Heart right ventricle (tissue), 16 donors: ENCODE measurements at places on chromosomes 12 and 14. TPM values are rescaled to one million over a fixed set of nuclear protein-coding genes. Genes with fewer than 3 reads are reported as not detected.
A peak's percentile ranks its signal among the peaks of the same experiment; 100 is the strongest.

Gene FAIM2
- 11.3 TPM for total RNA-seq

DNA sequence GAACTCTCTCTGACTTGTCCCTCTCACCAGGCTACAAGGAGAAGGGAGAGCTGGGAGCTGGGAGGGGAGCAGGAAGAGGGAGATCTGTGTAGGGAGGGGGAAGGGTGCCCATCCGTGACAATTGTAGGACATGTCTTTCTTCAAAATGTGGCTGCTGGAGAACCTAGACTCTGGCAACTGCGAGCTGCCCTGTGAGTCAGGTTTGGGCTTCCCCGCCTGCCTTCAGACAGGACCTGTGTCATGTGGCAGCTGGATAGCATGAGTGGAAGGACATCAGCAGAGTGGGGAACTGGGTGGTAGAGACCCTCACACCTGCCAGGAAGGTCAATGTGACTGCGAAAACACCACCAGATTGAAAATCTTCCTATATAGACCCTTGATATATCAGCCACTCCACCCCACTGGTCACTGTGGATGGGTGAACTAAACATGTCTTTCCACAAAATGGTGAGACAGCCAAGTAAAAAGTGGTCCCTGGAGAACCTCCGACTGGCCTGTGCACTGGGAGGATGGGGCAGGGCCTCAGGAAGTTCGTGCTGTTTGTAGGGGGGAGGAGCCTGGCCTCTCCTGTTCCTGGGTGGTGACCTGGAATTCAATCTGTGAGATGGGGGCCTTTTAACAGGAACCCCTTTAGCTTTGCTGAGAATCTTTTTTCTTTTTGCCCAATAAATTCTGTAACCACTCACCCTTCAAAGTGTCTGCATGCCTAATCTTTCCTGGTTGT lies 62.2 kb upstream of the CAPRIN2 start:
- no peaks in the 10 kb centered on the region for H3K27me3 ChIP-seq
- no peaks in the 10 kb centered on the region for H3K36me3 ChIP-seq
- peaks cover 3% of the 10 kb centered on the region for H3K4me1 ChIP-seq

Gene TCL1B
- not detected for total RNA-seq

- no peaks in the 10 kb centered on the region for H3K27me3 ChIP-seq
- H3K4me1 ChIP-seq: peaks cover 24% of the 10 kb centered on the region
- no peak overlapping the region for H3K27ac ChIP-seq
- no peaks in the 10 kb centered on the region for H3K36me3 ChIP-seq
- DNase-seq: no peak
- no peak overlapping the region for H3K4me3 ChIP-seq
Observed at GRCh38 chr12:42760550-42760949, 171.0 kb upstream of the PRICKLE1 start.

- no peak for DNase-seq
- peaks cover 75% of the 10 kb centered on the region for H3K4me1 ChIP-seq
- no peaks in the 10 kb centered on the region for H3K27me3 ChIP-seq
- H3K36me3 ChIP-seq: no peaks in the 10 kb centered on the region
- H3K4me3 ChIP-seq: no peak overlapping the region
Observed at GRCh38 chr12:47731723-47732122, 6.4 kb upstream of the ENDOU start.

DNA sequence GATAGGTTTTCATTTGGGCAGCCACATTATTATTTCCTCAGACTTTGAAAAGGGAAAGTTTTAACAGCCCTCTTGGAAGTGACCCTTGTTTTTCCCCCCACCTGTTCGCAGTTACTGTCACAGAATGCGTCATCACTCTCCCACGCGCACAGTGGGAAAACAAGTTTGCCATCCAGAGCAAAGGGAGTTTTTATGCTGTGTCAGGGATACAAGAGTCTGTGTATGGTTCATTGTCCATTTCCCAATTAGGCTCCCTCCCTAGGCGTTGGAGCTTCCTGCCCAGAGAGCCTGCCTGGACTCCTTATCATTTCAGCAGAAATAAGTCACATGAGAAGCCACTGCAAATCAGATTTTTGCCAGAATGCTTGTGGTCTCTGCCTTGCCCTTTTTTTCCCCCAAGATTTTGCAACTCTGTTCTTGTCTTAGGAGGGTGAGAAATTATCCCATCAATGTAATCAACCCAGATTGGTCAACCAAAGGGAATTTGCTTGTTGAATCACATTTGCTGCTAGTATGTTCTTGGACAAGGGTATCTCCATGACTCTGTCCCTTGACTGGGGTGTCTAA lies 104.1 kb downstream of the IGF1 start:
- H3K27me3 ChIP-seq: no peaks in the 10 kb centered on the region
- no peak overlapping the region for H3K27ac ChIP-seq
- no peaks in the 10 kb centered on the region for H3K4me1 ChIP-seq
- H3K4me3 ChIP-seq: no peak overlapping the region
- no peaks in the 10 kb centered on the region for H3K36me3 ChIP-seq
- peak; percentile 5 for DNase-seq

Gene AQP5
- total RNA-seq: 0.20 TPM

Gene BMP4
- total RNA-seq: 5.7 TPM

Gene NKX2-1
- total RNA-seq: not detected

DNA sequence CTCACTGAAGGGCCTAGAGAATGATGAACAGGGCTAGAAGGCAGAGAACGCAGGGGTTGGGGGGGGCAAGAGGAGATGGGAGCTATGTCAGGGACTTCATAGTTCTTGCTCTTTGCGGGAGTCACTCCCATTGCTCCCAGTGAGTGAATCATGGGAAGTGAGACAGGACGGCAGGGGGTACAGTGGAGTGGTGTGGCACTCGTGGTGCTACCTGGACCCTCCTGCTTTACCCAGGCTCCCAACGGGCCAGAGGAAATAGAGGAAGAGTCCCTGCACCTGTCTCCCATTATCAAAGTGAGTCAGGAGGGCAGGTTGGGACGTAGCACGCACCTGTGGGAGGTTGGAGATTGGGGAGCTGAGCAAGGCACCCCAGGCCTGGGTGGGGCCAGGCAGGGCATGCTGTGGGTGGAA lies 1.3 kb upstream of the KRT8 start:
- no peaks in the 10 kb centered on the region for H3K36me3 ChIP-seq
- H3K4me3 ChIP-seq: no peak overlapping the region
- no peak overlapping the region for H3K27ac ChIP-seq
- DNase-seq: no peak
- H3K4me1 ChIP-seq: peaks cover 9% of the 10 kb centered on the region

Gene ERH
- 124 TPM for total RNA-seq

GRCh38 chr12:52661668-52662067 lies 9.7 kb upstream of the KRT2 start:
- H3K27ac ChIP-seq: no peak overlapping the region
- H3K27me3 ChIP-seq: peaks cover 32% of the 10 kb centered on the region
- H3K4me1 ChIP-seq: peaks cover 7% of the 10 kb centered on the region
- no peak for DNase-seq

GRCh38 chr14:51581017-51581881 lies 70.5 kb upstream of the FRMD6 start:
- no peaks in the 10 kb centered on the region for H3K36me3 ChIP-seq
- H3K27me3 ChIP-seq: no peaks in the 10 kb centered on the region
- H3K4me3 ChIP-seq: no peak overlapping the region
- DNase-seq: no peak
- H3K4me1 ChIP-seq: no peaks in the 10 kb centered on the region

Gene PPP4R4
- 0.37 TPM for total RNA-seq

- no peak overlapping the region for H3K27ac ChIP-seq
- H3K4me3 ChIP-seq: no peak overlapping the region
- no peaks in the 10 kb centered on the region for H3K27me3 ChIP-seq
- H3K36me3 ChIP-seq: no peaks in the 10 kb centered on the region
- peaks cover 17% of the 10 kb centered on the region for H3K4me1 ChIP-seq
- no peak for DNase-seq
Observed at GRCh38 chr14:60944204-60944603, 36.7 kb downstream of the TRMT5 start.

GRCh38 chr14:101026341-101026740 lies 122.8 kb upstream of the RTL1 start:
- H3K27me3 ChIP-seq: peaks cover 7% of the 10 kb centered on the region
- no peak overlapping the region for H3K4me3 ChIP-seq
- H3K4me1 ChIP-seq: no peaks in the 10 kb centered on the region
- peaks cover 4% of the 10 kb centered on the region for H3K36me3 ChIP-seq

DNA sequence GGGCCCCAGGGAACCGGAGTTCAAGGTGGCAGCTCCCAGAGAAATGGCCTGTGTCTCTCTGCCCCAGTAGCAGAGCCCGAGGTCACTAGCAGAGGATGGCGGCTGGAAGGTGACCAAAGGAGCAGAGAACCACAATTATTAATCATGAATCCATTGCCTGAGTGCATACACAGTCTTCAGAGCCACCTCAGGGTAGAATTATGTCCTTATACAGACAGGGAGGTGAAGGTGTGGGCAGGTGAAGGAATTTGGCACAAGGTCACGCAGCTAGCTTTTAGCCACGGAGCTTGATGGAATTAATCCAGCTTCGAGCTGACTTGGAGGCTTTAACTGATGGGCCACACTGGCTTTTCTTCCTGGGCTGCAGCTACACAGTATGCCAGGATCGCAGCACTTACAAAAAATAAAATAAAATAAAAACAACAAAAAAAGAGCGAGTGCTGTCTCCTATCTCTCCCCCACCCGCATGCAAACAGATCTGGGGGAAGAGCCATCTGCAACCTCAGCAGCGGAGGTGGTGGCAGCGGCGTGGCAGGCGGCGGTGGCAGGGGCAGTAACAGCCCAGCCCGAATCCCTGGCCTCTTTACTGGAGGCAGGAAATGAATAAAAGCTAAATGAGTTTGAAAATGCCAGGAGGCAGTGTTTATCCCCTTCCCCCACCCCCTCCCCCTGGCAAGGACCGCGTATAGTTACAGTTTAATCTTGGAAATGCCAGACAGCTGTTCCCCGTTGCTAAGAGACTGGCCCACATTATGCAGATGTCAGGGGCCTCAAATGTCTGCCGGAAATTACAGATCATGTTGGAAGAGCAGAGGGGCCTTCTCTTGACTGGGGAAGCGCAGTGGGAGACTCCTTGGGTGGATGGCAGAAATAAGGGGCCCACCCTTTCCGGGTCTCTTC lies 93.5 kb downstream of the LRRC74A start:
- H3K4me3 ChIP-seq: no peak overlapping the region
- peak overlapping the region; percentile 89 for H3K27ac ChIP-seq
- no peak for DNase-seq
- no peaks in the 10 kb centered on the region for H3K36me3 ChIP-seq

DNA sequence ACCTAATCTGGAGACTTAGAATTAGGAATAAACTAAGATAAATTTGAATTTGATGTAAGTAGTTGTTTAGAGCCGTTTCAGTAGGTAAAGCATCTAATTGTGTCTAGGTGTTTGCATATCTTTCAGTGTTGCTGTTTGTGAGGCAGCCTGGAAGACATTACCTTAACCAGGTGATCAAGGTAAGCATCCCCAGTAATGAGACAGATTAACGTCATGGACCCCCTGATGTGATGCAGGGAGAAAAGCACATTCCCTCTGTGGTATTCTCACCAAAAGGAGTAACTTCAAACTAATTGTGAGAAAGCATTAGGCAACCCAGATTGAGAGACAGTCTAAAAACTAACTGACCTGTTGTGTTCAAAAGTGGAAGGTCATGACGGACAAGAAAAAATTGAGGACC lies 251.6 kb downstream of the NUAK1 start:
- H3K27ac ChIP-seq: no peak overlapping the region
- peaks cover 9% of the 10 kb centered on the region for H3K4me1 ChIP-seq
- no peak overlapping the region for H3K4me3 ChIP-seq
- DNase-seq: no peak
- H3K27me3 ChIP-seq: no peaks in the 10 kb centered on the region
- no peaks in the 10 kb centered on the region for H3K36me3 ChIP-seq

- no peaks in the 10 kb centered on the region for H3K36me3 ChIP-seq
- no peak for DNase-seq
- H3K4me1 ChIP-seq: no peaks in the 10 kb centered on the region
- no peak overlapping the region for H3K4me3 ChIP-seq
- no peak overlapping the region for H3K27ac ChIP-seq
- peaks cover 6% of the 10 kb centered on the region for H3K27me3 ChIP-seq
Observed at GRCh38 chr14:104594310-104595046, 10.1 kb downstream of the TMEM179 start.

DNA sequence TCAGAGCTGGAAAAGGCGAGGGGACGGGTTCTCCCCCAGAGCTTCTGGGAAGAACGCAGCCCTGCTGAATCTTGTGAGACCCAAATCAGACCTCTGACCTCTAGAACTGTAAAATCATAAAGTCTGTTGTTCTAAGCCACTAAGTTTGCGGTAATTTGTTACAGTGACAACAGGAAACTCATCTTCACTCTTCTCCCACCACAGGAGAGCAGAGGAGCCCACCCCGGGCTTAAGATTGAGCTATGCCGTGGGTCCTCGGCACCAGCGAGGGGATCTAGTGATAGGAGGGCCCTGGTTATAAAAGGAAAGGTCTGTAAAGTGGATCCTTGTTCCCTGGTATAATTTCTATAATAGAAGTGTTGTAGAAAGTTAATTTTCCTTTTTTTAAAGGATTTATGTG lies 7.6 kb downstream of the MLXIP start:
- no peak for DNase-seq
- no peaks in the 10 kb centered on the region for H3K27me3 ChIP-seq
- no peak overlapping the region for H3K27ac ChIP-seq

Gene PLA2G1B
- total RNA-seq: 1.8 TPM

GRCh38 chr12:96208346-96208745 lies 14.2 kb downstream of the ELK3 start:
- peaks cover 89% of the 10 kb centered on the region for H3K4me1 ChIP-seq
- H3K27ac ChIP-seq: peak overlapping the region; percentile 59
- no peaks in the 10 kb centered on the region for H3K36me3 ChIP-seq
- no peaks in the 10 kb centered on the region for H3K27me3 ChIP-seq

DNA sequence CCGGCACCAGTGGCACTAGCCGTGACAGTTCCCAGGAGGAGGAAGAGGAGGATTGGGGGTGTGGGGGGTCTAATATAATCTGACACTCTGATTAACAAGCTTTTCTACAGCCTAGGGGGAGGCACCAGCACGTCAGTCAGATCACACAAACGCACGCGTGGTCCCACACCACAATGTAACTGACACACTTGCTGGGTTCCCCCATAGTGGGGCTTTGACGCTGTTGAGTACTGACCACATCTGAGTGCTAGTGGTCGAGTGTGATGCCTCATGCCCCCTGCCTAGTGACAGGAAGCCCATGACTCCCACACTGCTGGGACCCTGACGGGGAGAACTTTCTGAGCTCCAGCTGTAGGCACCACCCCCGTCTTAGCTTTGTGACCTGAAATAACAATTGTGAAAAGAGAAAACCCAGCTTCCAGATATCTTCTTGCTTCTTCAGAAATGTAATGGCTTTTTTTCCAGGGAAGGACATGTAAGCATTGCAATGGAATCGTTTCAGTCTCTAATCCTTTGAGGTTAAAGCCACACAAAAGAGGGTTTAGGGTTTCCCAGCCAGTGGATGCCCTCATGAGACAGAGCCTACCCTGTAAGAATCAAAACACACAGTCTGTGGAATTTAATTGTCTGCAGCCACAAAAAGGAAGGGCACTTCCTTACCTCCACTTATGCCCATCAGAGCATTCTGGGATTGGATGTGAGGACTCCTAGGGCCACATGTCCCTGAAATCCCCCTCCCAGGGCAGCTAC lies 183.9 kb downstream of the PIWIL1 start:
- H3K36me3 ChIP-seq: no peaks in the 10 kb centered on the region
- H3K27me3 ChIP-seq: no peaks in the 10 kb centered on the region
- no peak for DNase-seq
- no peak overlapping the region for H3K27ac ChIP-seq

Gene EIF2S1
- 88.2 TPM for total RNA-seq
